ENCODE measurements at places on chromosomes 7 and 10.

- DNase-seq, result no peak
Observed at GRCh38 chr10:46555366-46555712, 1.1 kb downstream of the GPRIN2 start.

DNA sequence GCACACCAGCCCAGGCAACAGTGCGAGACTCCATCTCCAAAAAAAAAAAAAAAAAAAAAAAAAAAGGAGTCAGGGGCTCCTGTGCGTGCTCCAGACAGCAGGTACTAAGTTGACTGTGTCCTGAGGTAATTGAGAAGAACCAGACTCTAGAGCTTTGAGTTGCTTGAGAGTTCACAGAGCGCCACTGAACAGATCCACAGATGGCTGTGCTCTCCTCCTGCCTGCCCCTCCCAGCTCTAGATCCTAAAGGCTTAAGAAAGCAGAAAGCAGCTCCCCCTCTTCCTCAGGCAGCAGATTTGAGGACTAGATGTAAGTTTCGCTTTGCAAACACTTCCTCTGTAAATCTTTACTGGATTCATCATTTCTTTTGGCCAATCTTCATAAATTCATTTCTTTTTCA lies 38.7 kb downstream of the SHH start:
- DNase-seq, result no peak

DNA sequence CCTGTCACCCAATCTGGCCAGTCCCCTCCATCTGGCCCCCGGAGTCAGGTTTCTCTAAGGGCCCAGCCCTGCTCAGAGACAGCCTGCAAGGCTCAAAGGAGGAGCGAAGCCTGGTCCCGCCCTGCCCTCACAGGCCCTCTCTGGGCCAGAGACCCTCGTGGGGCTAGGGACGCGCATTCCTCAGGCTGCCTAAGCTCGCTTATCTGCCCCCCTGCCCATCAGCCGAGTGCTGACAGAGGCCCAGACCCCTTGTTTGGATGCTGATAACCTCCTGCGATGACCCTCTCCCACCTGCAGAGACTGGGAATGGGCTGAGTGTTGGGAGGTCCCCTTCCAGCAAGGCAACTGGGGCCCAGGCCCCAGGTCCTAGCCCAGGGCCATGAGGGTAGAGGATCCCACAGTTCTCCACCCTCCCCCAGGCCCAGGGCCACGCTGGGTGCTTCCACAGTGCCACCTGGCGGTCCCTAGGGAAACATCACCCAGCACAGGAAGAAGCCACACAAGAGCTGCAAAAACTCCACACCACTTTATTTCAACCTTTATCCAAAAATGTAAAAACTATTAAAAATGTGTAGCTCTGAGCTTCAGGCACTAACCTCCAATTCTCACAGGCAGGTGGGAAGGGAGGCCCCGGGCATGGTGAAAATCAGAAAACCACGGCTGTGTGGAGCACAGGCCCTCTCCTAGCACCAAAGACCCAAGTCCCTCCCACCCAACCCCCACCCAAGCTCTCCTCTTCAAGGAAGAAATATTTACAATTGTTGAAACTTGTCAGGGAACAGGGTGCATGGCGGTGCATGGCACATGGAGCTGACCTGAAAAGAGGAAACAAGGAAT lies 2.2 kb downstream of the NPM3 start:
- no peak for DNase-seq

GRCh38 chr10:12499076-12499986 lies 150.0 kb downstream of the CAMK1D start:
- DNase-seq, result no peak

DNA sequence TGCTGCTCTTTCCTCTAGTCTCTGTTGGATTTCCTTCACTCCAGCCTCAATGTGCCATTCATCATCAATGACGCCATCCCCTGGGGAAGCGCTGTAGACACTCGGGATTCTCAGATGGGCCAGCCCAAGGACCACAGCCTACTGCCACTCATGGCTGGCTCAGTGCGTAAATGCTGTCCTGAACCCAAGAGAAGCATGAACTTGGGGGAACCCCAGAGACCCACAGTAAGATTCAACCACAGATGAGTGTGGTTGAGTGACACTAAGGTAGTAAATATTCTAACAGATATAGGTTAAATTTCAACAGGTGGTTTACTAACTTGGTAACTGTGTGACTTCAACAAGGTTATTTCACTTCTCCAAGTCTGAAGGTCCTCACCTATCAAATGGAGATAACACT lies 304.1 kb downstream of the GRM8 start:
- DNase-seq, result no peak

DNA sequence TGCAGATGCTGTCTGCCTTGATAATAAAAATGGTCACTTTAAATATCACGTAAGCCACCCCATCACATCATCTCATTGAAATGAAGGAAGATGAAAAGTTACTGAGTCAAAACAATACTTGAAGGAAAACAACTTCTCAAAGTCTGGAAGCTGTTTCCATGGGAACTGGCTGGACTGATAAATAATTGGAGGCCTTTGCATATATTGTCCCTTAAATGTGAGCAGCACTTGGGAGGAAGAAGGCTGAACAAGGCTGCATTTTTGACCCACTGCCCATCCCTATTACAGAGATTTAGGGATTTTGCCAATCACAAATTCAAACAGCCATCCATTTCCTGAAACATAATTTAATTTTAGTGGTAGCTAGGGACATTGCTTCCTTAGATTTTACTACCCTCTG lies 18.2 kb upstream of the MAGI2 start:
- no peak for DNase-seq

GRCh38 chr7:30970074-30970473 lies 6.3 kb downstream of the GHRHR start:
- no peak for DNase-seq

- no peak for DNase-seq
Observed at GRCh38 chr7:36994456-36995112, 270.3 kb upstream of the AOAH start.

DNA sequence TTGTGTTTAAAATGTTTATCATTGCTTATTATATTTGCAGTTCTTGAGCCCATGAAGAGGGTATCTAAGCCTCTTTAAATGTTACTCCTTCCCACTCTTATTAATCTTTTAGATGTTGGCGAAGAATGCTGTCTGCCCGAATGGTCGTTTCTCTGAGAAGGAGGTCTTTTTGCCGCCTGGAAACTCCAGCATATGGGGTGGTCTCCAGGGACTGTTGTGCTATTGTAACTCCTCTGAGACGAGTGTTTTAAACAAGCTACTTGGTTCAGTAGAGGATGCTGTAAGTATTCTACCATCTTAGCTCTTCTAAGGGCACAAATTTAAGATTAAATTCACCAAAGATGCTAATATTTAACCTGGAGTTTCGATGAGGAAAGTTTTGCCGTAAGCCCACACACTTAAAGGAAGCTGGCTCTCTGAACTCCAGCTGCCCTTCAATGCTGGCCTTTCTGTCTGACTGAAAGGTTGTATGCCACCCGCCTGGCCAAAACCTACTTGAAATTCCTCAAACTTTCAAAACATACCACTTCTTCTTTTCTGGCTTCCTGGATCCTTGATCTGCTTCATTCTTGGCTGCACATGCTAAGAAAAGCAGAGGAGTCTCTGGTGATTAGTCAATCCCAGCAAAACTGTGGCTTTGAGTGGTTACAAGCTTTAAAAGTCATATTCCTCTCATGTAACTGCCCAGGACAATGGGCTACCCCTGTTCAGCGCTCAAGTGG lies 74.7 kb downstream of the ABCA13 start:
- DNase-seq, result no peak

DNA sequence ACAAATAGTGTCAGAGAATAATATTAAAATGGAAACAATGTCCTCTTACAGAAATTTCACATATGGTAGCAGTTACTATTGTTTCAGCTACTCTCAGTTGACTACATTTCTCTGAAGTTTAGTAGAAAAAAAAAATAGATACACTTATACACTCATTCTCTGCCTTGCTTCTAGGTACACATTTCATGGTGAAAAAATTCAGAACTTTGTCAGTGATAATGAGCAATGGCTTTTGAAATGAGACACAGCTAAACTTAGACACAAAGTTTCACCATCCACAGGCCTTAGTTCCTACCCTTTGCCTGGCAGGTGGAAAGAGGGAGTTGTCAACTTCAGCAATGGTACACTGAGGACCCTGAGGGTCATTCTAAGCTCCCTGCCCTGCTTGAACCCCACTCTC lies 69.2 kb downstream of the CPVL start:
- DNase-seq, result no peak

- DNase-seq, result no peak
Observed at GRCh38 chr7:38694326-38694725, 63.2 kb upstream of the AMPH start.

GRCh38 chr7:117193564-117193963 lies 129.3 kb downstream of the WNT2 start:
- no peak for DNase-seq

DNA sequence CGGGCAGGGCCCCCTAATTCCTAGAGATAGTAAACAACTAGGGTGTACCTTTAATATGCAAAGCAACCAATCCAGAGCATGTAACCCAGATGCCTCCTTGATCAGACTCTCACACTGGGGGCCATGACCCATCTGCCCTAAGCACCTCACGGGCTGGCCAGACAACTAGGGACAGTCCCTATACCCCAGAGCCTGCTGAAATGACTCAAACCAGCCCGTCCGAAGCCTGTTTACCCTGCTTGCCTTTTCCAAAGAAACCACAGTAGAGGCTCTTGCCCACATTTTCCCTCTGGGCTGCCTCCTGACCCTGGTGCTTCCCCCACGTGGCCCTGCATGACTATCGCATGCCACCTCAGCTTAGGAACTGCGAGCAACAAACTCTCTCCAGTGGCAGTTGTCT lies 46.2 kb downstream of the RGS10 start:
- DNase-seq, result no peak

GRCh38 chr10:72875250-72876055 lies 18.1 kb upstream of the OIT3 start:
- no peak for DNase-seq

- DNase-seq, result no peak
Observed at GRCh38 chr7:374706-375311, 84.8 kb downstream of the FOXL3 start.

Data from HFF-Myc (cell line).